Activated CD4-positive, alpha-beta T cell treated with anti-CD3 and anti-CD28 coated beads, Interleukin-2, amount 10 ng/mL, durations not matched to agents 24 days and 14 days (primary cell): ENCODE measurements at places on chromosomes 4 and X.
A peak's percentile ranks its signal among the peaks of the same experiment; 100 is the strongest.

DNA sequence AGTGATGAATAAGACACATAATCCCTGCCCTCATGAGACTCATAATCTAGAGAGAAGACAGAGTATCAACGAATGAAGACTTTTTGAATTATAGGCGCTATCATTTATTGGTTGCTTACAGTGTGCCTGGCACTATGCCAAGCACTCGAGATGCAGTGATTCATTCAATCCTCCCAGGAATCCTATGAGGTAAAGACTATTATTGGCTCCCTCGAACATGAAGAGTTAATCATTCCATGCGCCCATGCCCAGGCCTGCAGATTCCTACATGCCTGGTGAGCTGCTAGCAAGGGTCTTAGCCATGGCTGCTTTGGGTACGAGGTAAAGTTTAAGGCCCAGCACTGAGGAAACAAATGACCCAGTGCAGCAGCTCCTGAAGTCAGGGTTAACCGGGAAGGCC lies 47.0 kb downstream of the TEX13B start:
- H3K4me1 ChIP-seq = no peaks in the 10 kb centered on the region
- no peak overlapping the region for H3K4me3 ChIP-seq
- H3K27me3 ChIP-seq = peaks cover 5% of the 10 kb centered on the region

DNA sequence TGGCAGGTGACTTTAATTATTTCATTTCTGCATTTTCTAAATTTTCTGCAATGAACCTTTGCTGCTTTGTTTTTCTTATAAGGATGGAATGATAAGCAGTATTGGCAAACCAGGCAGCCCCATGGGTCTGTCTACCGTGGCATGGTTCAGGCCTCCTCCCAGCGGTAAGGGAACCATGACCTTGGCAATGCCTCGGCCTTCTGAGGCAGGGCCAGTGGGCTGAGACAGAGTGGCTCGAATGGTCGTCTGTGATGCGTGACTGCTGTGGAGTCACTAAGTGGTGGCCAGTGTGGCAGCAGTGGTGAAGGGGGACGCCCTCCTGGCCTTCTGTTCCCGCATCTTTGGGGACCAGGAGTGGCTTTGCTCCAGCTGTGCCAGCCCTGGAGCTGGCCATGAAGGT lies 43.6 kb upstream of the GRPEL1 start:
- H3K4me3 ChIP-seq = no peak overlapping the region
- H3K4me1 ChIP-seq = no peaks in the 10 kb centered on the region
- H3K36me3 ChIP-seq = no peaks in the 10 kb centered on the region
- H3K27ac ChIP-seq = no peak overlapping the region
- H3K27me3 ChIP-seq = no peaks in the 10 kb centered on the region

DNA sequence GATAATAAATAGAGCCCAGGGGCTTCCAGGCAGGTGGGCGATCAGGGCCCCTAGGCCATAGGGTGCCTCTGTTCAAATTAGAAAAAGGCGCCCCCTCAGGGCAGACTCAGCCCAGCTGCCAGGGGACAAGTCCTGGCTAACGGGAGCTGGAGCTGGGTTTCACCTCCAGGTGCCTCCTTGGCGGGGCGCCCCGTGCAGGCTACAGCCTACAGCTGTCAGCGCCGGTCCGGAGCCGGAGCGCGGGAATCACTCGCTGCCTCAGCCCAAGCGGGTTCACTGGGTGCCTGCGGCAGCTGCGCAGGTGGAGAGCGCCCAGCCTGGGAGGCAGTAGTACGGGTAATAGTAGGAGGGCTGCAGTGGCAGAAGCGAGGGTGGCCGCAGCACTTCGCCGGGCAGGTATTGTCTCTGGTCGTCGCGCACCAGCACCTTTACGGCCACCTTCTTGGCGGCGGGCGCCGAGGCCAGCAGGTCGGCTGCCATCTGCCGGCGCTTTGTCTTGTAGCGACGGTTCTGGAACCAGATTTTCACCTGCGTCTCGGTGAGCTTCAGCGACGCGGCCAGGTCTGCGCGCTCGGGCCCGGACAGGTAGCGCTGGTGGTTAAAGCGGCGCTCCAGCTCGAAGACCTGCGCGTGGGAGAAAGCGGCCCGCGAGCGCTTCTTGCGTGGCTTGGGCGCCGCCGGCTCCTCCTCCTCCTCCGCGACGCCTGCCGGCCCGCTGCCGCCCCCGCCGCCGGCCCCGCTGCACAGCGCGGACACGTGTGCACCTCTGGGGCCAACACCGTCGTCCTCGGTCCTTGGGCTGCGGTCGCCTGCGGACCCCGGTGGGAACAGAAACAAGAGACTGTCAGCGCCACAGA lies 2.4 kb downstream of the NKX3-2 start:
- peaks cover 78% of the 10 kb centered on the region for H3K27me3 ChIP-seq
- H3K4me3 ChIP-seq = peak overlapping the region; percentile 23
- H3K36me3 ChIP-seq = peaks cover 16% of the 10 kb centered on the region
- H3K4me1 ChIP-seq = peaks cover 23% of the 10 kb centered on the region
- peak overlapping the region; percentile 41 for H3K27ac ChIP-seq
- peak; percentile 77 for DNase-seq

DNA sequence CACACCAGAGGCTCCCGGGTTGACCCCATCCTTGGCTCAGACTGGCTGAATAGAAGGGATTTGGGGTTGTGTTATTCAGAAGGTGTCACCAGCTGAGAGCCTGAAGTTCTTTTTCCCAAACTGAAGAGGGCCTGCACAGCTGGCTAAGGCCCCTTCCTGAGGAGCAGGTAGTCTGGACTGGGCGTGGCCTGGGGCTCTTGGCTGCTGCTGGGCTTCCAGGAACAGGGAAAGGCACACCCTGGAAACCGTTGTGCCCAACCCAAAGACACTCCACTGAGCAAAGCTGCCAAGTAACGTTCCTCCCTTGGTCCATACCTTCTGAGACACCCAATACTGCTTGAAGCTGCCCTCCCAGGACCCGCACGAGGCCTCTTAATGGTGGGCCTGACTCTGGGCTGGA lies 8.3 kb upstream of the CXCR3 start:
- no peaks in the 10 kb centered on the region for H3K27me3 ChIP-seq
- no peak for DNase-seq
- H3K27ac ChIP-seq = no peak overlapping the region

- H3K27ac ChIP-seq = no peak overlapping the region
- no peaks in the 10 kb centered on the region for H3K27me3 ChIP-seq
- no peak for DNase-seq
- H3K4me3 ChIP-seq = no peak overlapping the region
- no peaks in the 10 kb centered on the region for H3K36me3 ChIP-seq
Measured at GRCh38 chrX:30196322-30196721, 19.0 kb upstream of the MAGEB2 start.

DNA sequence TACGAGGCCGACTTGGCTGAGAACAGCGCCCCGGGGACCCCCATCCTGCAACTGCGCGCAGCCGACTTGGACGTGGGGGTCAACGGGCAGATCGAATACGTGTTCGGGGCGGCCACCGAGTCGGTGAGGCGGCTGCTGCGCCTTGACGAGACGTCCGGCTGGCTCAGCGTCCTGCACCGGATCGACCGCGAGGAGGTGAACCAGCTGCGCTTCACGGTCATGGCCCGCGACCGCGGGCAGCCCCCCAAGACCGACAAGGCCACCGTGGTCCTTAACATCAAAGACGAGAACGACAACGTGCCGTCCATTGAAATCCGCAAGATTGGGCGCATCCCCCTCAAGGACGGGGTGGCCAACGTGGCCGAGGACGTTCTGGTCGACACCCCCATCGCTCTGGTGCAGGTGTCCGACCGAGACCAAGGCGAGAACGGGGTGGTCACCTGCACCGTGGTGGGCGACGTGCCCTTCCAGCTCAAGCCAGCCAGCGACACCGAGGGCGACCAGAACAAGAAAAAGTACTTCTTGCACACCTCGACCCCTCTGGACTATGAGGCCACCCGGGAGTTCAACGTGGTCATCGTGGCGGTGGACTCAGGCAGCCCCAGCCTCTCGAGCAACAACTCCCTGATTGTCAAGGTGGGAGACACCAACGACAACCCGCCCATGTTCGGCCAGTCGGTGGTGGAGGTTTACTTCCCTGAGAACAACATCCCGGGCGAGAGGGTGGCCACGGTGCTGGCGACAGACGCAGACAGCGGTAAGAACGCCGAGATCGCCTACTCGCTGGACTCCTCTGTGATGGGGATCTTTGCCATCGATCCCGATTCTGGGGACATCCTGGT lies 2.4 kb downstream of the PCDH7 start:
- DNase-seq = no peak
- peaks cover 8% of the 10 kb centered on the region for H3K36me3 ChIP-seq
- H3K27ac ChIP-seq = peak overlapping the region; percentile 51
- no peak overlapping the region for H3K4me3 ChIP-seq
- H3K27me3 ChIP-seq = peaks cover 46% of the 10 kb centered on the region
- H3K4me1 ChIP-seq = peaks cover 7% of the 10 kb centered on the region

DNA sequence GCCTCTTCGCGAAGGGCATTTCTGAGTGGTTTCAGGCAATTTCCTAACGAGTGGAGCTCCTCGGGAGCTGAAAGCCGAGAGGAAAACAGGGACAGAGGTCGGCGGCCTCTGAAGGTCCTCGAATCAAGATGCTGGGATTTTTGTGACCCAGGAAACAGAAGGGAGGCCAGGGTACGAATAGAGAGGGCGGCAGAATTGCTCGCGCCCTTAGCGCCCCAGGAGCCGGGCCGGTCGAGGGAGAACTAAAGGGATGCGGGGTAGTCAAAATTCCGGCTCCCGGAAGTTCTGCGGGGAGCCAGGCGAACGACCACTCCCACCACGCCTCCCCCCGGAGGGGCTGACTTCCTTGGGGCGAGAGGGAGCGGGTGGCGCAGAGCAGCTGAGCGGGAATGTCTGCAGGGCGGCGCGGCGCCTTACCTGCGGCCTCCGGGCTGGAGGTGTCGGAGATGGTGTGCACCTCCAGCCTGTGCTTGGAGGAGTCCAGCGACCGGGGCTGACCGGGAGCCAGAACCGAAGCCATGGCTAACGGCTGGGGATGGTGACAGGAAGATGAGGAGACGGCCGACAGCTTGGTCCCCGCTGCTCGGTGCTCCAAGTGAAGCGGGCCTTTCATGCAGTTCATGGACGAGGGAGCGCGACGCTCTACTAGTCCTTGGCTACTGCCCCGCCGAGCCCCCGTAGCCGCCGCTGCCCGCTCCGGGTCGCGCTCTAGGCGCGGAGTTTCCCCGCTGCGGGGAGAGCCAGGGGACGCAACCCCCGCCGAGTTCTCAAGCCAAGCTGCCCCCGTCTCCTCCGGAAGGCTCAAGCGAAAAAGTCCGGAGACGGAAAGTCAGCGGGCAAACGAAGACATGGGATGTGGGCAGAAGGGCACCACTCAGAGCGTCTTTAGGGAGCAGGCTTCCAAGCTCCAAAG lies 782 bp downstream of the PITX2 start:
- peaks cover 92% of the 10 kb centered on the region for H3K27me3 ChIP-seq
- H3K27ac ChIP-seq = peak overlapping the region; percentile 34
- peaks cover 6% of the 10 kb centered on the region for H3K4me1 ChIP-seq
- H3K36me3 ChIP-seq = peaks cover 3% of the 10 kb centered on the region
- DNase-seq = peak; percentile 61

DNA sequence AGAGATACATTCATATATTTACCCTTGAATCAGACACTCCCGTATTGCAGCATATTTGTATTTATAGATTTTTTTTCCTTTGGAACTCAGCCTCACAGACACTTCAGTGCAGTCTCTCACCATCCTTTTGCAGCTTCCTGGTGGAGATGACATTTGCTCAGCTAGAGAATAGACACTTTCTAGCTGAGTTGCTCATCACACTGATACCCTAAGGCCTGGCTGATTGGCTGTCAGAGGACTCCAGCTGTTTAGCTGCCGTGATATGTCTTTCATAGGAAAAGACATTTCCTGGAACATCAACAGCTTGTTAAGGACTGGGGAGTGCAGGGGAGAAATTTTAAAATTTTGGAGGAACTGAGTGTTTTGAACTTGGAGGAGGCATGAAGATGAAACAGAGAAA lies 429.6 kb downstream of the SMARCA1 start:
- DNase-seq = no peak
- H3K4me1 ChIP-seq = no peaks in the 10 kb centered on the region
- H3K36me3 ChIP-seq = no peaks in the 10 kb centered on the region
- H3K27me3 ChIP-seq = peaks cover 1% of the 10 kb centered on the region
- H3K27ac ChIP-seq = no peak overlapping the region

- H3K27ac ChIP-seq = no peak overlapping the region
- no peak overlapping the region for H3K4me3 ChIP-seq
- H3K36me3 ChIP-seq = no peaks in the 10 kb centered on the region
- no peaks in the 10 kb centered on the region for H3K4me1 ChIP-seq
- no peak for DNase-seq
- no peaks in the 10 kb centered on the region for H3K27me3 ChIP-seq
Measured at GRCh38 chr4:99324979-99325378, 3.8 kb upstream of the ADH1B start.
